ENCODE measurements at places on chromosomes 5 and 9.
A peak's percentile ranks its signal among the peaks of the same experiment; 100 is the strongest.

DNA sequence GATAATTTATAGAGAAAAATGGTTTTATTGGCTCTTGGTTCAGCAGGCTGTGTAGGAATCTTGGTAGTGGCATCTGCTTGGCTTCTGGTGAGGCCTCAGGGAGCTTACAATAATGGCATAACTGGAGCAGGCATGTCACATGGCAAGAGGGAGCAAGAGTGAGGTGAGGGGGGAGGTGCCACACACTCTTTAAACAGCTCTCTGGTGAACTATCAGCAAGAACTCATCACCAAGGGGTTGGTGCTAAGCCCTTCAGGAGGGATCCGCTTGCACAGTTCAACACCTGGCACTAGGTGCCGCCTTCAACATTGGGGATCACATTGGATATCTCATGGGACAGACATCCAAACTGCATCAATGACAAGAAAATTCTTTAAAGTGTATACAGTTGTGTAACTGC is 10.5 kb downstream of the GPBP1 start:
- DNase-seq: peak; percentile 13

DNA sequence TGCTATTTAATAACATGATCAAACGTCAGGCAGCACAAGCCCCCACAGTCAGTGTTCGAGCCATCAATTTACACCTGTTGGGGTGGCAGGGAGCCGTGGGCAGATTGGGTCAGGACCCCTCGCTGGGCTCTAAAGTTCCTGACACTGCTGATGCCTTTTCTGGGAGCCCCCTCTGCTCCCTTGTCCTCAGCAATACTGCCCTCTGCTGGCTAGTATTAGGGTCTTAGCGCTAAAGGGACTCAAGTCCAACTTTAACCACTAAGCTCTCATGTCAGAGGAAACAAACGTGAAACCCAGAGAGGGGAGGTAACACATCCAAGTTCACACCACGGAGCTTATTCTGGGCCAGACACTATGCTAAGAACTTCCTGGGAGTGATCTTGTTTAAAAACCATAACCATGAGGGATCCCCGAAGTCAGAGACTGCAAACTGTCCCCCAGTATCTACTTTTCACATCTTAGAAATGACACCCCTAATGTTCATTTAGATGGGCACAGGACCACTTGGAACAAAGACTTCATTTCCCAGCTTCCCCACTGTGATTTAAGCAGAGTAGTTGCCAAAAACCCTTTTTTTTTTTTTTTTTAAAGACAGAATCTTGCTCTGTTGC is 20.4 kb downstream of the ANKS6 start:
- peak; percentile 92 for DNase-seq

DNA sequence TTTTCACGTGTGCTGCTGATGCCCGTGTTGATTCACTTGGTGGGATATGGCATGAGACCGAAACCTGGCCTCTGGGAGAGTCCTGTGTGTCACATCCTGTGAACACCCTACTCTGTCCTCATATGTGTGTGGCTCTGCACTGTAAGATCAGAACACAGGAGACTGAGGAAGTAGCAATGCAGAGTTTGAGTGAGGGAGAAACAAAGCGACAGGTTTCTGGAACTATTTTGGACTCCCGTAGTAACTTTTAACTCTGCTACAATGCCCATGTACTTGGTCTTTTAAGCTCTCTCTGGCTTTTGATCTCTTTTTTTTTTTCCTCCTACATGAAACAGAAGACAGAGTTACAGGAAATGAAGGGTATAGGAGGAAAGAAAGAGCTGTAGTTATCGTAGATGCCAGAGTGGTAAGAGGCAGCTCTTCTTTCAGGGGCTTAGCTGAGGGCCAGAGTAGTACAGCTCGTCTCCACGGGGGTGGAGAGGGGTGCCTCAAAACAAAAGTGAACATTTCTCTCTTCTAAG is 26.6 kb downstream of the GRAMD2B start:
- DNase-seq: no peak

DNA sequence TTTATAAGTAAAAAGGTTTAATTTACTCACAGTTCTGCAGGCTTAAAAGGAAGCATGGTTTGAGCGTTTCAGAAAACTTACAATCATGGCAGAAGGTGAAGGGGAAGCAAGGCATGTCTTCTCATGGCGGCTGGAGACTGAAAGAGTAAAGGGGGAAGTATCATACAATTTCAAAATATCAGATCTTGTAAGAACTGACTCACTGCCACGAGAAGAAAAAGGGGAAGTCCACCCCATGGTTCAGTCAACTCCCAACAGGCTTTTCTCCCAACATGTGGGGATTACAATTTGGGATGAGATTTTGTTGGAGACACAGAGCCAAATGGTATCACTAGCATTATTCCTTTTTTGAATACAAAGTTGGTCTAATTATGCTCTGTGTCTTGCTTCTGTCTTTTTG is 627.9 kb upstream of the ST8SIA4 start:
- no peak for DNase-seq

DNA sequence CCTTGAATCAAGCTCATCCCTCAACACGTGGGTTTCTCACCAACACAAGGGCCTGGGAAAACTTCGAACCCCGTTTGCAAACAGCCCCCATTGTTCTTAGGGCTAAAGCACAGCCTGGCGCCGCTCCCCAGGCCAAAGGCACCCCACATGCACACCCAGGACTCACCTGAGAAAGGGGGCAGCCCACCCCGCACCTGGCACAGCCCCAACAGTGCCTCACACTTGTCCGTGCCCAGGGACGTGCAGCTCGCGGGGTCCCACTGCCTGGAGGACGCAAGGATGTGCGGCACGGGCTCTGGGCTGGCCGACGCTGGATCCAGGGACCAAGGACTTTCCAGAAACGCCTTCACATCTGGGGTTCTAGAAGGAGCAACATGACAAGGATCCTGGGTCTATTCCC is 2.8 kb downstream of the SOHLH1 start:
- DNase-seq: no peak

DNA sequence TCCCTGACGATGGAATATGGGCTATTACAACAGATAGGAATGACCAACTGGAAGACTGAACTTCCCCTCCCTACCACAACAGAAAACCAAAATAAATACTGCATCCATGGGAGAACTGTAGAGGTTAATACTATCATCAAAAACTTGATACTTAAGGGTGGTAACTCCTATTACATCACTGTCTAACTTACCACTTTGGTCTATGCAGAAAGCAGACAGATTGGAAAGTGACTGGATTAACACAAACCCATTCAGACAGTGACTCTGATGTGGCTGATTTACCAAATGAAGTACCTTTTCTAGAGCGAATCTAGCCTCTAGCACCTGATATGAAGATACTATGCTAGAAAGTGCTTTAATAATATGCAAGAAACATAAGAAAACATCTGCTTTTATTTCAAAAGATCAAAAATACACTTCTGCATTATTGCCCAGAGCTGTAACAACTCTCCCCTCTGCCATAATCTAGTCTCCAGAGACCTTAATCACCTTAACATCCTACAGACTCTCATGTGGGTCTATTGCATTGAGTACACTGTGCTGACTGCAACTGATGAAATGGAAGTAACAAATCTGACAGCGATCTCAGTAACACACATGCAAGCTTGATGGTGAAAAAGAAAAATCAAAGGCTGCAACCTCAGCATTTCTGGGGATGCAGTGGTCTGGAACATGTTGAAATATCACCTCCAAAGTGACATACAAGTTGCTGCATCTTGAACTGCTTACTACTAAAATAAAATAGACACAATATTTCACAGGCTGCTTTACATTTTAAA is 62.7 kb downstream of the EPB41L4A start:
- DNase-seq: no peak

DNA sequence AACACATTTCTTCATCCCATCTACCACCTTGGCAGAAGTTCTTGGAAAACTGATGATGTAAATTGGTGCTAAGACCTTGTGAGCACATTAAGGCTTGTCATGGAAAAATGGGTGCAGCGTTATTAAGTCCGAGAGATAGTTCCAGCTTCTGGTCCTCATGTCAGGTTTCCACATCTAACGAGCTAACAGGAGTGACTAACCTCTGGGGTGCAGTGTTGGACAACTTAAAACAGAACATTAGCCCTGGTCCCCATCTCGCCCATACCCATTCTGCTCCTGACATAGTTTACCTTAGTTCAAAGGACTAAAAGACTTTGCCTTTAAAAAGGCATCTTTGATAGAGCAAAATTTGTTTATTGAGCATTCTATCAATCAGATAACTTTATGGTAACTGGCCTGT is 128.0 kb downstream of the SLC1A3 start:
- peak; percentile 9 for DNase-seq

DNA sequence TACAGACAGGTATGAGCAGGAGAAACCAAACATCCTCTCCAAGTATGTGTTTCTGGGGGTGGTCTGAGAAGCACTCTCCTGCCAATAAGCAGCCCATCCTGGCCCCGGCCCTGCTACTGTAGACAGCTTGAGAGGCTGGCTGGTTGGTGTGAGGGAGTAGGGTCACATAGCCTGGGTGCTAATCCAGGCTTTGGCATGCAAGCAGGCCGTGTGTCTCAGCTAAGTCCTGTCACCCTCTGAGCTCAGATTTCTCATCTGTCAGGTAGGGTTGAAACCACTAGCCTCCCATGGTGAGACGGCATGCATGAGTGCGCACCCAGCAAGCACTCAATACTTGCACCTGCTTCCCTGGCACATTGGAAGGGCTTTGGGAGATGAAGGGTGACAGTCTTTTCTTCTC is 49.8 kb upstream of the PHYKPL start:
- DNase-seq: no peak

- no peak for DNase-seq
Measured at GRCh38 chr9:121682926-121683515, 31.6 kb downstream of the DAB2IP start.

- DNase-seq: no peak
Measured at GRCh38 chr5:55856516-55857246, 5.5 kb downstream of the IL31RA start.

DNA sequence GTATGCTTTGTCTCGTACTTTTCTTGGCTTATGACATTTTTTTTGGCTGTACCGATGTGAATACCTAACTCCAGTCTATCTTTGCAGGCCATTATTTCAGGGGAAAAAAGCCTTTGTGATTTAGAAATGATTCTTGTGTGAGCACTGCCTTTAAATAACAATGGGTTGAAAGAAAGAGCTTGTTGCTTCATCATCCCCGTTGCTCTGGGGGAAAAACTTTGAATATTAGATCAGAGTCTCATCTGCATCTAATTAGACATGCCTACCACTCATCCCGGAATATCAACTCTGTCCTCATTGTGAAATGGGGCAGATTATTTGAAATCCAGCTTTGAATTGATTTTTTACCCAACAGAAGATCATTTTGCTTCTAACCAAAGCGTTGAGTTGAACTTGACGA is 13.5 kb downstream of the CXCL14 start:
- no peak for DNase-seq

GRCh38 chr9:121636341-121636865 is 15.0 kb upstream of the DAB2IP start:
- peak; percentile 21 for DNase-seq

DNA sequence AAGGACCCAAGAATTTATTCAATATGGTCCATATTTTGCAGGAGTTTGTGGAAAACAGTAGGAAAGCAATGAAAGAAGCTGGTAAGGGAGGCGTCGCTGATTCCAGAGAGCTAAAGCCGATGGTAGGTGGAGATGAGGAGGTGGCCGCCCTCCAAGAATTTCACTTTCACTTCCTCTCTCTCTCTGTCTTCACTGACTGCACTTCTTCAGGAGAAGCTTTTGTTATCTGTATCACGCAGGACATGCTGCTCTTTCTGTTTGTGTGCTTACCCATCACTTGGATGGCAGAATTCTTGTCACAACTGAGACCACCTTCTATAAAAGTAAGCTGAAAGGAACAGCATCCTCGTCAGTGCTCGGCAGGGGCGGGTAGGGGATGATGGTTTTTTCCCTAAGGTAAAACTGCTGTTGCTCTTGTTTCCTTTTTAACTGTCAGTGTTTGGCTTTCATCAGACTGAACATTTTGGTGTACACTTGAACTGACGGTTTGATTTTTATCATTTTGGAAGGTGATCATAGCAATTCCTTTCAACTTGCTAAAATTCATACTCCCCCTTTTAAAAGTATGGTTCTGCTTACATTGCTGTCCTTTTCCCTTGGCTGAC is 62.4 kb upstream of the FSD1L start:
- no peak for DNase-seq

- DNase-seq: no peak
Measured at GRCh38 chr5:40224421-40224820, 455.3 kb upstream of the PTGER4 start.

- no peak for DNase-seq
Measured at GRCh38 chr5:58114324-58114723, 345.6 kb downstream of the PLK2 start.

GRCh38 chr9:130118841-130119518 is 53.2 kb upstream of the NCS1 start:
- DNase-seq: peak; percentile 100

DNA sequence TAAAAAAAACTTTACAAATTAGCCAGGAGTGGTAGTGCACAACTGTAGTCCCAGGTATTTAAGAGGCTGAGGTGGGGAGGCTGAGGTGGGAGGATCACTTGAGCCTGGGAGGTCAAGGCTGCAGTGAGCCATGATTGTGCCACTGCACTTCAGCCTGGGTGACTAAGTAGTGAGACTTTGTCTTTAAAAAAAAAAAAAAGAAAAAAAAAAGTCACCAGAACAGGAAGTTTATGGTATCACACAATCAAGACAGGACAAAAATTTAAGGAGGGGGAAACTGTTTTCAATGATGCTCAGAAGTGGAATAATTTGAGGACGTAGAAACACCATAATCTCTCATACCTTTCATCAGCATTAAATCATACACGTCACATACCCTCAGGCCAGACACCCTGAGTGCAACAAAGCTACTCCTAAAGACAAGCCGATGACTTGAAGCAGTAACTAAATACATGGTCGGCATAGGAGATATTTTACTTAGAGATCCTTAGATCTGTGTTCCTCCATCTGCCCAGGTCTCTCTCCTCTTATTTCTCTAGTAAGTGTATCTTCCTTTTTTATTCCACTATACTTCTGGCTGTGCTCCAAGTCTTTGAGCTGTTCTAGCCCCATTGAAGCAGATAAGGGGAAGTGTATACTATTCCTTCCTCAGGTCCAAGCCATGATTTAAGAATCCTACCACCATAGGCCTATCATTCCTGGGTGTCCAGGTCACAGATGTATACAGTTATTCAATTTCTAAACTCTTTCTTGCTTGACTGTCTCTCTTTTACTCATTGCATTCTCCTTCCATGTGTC is 91.3 kb upstream of the APC start:
- DNase-seq: no peak

DNA sequence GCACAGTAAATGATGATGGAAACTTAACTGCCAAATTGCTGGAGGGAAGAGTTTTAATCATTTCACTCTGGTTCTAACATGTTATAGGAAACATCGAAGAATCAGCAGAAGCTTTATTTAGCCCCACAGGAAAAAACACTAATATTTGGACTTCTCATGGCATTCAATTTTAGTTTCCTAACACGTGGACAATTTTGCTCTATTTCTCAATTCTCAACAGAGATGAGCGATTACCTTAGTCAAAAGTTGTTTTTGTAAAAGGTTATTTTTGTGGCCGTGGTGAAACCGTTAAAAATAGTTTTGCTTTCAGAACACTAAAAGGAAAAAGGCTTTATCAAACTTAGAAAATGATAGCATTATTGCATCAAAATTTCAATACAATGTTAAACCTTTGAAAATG is 235.2 kb downstream of the PLK2 start:
- no peak for DNase-seq

GRCh38 chr5:67467110-67467509 is 270.5 kb upstream of the CD180 start:
- no peak for DNase-seq

GRCh38 chr5:6703806-6704205 is 9.4 kb upstream of the TENT4A start:
- DNase-seq: no peak

- DNase-seq: no peak
Measured at GRCh38 chr9:77402286-77402685, 225.0 kb downstream of the VPS13A start.

GRCh38 chr5:99398976-99399375 is 470.2 kb upstream of the CHD1 start:
- peak; percentile 29 for DNase-seq
